ENCODE measurements at places on chromosomes 6 and 20.
A peak's percentile ranks its signal among the peaks of the same experiment; 100 is the strongest.

DNA sequence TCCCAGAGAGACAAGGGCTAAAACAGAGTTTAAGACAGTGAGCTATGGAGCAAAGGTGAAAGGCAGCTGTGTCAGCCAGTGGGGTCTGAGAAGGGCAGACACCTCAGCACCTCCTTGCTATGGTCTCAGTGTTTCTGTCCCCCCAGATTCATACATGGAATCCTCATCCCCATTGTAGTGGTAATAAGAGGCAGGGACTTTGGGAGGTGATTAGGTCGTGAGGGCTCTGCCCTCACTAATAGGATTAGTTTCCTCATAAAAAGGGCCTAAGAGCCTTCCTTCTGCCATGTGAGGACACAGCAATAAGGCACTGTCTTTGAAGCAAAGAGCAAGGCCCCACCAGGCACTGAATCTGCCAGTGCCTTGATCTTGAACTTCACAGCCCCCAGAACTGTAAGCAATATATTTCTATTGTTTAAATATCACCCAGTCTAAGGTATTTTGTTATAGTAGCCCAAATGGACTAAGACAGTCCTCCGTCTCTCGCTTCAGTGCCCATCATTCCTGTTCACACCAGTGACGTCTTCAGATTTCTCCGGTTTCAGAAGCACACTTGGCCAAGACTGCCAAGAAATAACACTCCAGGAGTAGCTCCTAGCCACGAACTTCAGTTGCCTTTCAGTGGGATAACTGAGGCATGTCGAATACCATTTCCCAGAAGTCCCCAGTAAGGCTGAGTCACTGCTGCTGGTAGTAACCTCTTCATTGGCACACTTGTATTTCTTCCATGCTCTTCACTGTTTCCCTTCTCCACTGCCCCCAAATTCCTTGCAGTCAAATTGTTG, 32.8 kb downstream of the SLC13A3 start:
- DNase-seq = no peak

DNA sequence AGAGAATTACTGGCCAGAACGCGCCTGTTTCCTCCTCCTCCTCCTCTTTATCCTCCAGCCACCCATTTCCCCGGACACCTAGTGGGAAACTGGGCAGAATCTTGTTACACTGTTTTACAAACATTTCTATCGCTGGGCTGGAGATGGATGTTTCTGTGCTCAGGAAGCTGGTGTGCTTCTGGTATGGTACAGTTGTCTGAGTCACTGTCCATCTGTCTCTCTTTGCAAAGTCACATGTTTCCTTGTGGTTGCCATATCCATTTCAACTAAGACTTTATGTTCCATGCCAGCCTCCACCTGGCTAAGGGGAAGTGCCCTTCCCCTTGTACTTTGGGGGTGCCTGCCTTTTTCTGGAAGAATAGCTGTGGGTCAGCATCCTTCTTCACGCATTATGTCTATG, 52.9 kb upstream of the SLC22A16 start:
- DNase-seq = no peak

- no peak for DNase-seq
These were observed 74.6 kb upstream of the SLC22A23 start for GRCh38 chr6:3531481-3531880.

DNA sequence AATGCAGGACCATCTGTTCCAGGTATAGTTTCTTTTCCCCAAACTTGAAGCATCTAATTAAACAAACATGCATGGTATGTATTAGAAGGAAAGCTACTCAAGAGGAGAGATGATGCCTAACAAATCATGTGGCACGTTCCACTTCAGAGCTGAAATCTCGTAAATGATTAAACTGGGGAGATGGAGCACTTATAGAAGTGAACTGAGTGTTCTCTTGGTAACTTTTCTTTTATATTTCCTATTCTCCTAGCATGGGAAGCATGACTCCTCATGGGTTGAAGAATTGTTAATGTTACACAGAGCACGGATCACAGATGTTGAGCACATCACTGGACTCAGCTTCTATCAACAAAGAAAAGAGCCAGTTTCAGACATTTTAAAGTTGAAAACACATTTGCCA, 61.1 kb downstream of the CCN2 start:
- DNase-seq = no peak

- DNase-seq = no peak
These were observed 3.9 kb upstream of the MRGBP start for GRCh38 chr20:62792182-62792939.

GRCh38 chr6:71496722-71497033, 208.1 kb downstream of the OGFRL1 start:
- DNase-seq = no peak

- DNase-seq = no peak
These were observed 397 bp downstream of the WDR27 start for GRCh38 chr6:169701311-169701953.

DNA sequence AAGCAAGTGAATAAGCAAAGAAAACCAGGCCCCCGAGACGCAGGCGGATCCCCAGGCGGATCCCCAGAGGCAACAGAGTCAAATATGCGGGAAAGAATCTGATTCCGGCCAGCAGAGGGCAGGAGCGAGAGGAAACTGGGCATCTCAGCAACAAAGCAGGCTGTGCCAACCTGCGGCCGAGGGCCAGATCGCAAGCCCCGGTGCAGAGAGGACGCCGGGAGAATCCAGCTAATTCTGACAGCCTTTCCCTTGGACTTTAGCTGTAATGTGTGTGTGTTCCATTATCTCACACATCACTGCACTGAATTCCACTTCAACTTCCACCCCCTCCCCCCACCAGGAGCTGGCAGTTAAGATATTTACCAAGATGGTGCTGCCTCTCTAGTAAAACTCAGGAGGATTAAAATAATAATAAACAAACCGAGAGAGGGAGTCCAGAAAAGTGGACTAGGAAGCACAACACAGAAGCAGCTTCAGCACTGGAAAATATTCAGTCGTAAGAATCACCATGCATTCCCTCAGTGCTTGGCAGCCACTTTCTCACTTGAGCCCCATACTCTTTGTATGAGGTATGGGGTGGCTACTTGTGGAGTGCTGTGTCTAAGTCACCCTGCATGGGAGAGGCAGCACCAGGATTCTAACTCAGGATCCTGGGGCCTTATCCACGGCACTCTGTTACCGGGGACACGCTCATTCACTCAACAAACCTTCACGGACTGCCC, 66.2 kb upstream of the SNX9 start:
- DNase-seq = peak; percentile 50

- no peak for DNase-seq
These were observed 90.5 kb downstream of the BTBD9 start for GRCh38 chr6:38549180-38549579.

- no peak for DNase-seq
These were observed 147.4 kb downstream of the BACH2 start for GRCh38 chr6:90149280-90149679.

- no peak for DNase-seq
These were observed 70.0 kb downstream of the FAM50B start for GRCh38 chr6:3919130-3919628.

DNA sequence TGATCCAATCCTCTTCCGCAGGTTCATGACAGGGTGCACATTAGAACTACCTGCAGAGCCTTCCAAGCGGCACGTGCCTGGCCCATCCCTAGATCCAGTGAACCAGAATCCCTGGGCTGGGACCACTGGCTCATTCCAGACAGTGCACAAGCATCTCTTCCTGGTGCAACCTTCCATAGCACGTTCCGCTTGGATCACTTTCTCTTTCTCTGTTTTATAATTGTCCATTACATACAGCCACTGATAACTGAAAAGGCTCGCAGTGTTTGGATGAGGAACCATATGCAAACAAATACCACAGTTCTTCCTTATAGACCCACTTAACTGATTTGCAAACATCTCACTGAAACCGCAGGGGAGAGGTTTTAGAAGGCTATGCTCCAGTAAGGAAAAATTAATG, 59.6 kb upstream of the DDR1 start:
- DNase-seq = no peak

DNA sequence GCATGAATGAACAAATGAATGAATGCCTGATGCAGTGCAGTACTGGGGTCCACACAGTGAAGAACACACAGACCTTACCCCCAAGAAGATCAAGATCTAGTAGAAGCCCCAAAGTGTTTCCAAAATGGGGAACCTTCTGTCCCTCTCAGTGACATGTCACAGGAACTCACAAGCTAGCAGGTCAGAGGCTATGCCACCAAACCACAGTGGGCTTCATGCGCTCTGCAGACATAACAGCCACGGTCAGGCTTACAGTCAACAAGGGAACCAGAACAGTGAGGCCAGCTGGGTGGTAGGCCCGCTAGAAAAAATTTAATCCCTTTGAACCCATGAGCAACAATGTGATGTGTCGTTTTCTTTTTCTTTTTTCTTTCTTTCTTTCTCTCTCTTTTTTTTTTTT, 20.2 kb upstream of the ARFGEF2 start:
- DNase-seq = no peak

DNA sequence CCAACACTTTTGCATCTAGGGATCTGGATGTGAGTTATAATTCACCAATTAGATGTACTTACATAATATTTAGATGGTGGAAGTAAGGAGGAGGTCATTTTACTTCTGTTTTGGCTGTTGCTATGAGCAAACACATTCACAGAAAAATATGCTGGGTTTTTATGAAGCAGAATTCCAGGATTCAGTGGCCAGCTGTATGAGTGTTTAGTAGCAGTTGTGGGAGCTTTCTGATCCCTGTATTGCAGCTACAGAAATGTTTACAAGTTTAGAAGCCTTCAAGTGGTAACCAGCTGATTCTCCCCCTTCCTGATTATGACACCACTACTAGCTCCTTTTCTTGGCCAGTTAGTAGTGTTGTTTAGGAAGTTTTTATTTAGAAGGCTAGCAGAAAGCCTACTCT, 177.0 kb downstream of the TENT5A start:
- no peak for DNase-seq

DNA sequence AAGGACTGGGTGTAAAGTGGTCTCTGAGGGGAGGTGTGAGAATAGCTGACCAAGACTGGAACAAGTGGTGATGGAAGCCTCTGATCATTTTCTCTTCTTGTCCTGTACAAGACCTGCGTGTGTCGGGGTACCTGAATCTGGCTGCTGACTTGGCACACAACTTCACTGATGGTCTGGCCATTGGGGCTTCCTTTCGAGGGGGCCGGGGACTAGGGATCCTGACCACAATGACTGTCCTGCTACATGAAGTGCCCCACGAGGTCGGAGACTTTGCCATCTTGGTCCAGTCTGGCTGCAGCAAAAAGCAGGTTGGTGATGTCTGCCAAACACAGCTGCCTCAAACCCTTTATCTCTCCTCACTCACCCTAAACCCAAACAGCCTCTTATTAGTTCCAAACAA, 1.7 kb upstream of the HSD17B8 start:
- DNase-seq = no peak

Measured in T-helper 2 cell (primary cell).